Mesangial cell (primary cell): ENCODE measurements at places on chromosomes 1 and 21. TPM values are rescaled to one million over a fixed set of nuclear protein-coding genes. Genes with fewer than 3 reads are reported as not detected.

Gene AGT
- 0.16 and 0.89 TPM in 2 replicates for total RNA-seq

Gene C1orf115
- 1.1 and 4.6 TPM in 2 replicates for total RNA-seq

Gene EXTL2
- 11.4 and 13.2 TPM in 2 replicates for total RNA-seq

Gene DCST1
- not detected in 2 replicates for total RNA-seq

Gene USH2A
- total RNA-seq, result under 0.01 TPM in 1 of 2 replicates, not detected in the other
